H4 (cell line): ENCODE measurements at places on chromosomes 13 and 19.

DNA sequence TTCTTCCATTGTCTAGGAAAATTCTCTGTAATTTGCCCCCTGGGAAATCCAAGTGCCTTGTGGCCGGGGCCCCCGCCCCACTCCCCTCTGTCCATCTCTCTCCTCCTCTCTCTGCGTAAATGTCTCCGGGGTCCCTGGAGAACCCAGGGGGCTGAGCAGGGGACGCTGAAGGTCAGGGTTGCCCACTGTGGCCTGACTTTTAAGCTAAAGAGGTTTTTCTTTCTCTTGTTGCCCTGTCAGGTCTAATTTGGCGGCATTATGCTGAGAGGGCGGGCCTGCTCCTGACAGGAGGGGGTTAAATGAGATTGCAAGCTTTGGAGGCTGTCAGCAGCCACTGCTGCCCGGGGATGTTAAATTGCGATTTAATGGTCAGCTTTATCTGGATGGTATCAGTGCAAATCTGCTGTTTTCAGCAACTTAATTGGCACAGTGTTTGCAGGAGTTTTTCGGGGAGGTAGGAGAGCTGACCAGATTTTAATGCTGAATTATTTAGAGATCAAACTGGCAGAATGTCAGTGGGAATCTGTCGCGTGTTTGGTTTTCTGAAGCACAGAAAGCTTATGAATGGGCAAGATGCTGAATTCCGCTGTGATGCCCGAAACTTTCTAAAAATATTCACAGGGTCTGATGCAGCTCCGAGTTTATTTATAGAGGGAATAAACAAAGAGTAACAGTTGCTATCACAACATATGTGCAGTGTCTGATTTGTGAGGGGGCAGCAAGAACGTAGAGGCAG lies 93.2 kb upstream of the SOX1 start:
- DNase-seq = no peak

- DNase-seq = peak; percentile 33
Observed at GRCh38 chr13:40190641-40191100, 475.8 kb downstream of the FOXO1 start.

DNA sequence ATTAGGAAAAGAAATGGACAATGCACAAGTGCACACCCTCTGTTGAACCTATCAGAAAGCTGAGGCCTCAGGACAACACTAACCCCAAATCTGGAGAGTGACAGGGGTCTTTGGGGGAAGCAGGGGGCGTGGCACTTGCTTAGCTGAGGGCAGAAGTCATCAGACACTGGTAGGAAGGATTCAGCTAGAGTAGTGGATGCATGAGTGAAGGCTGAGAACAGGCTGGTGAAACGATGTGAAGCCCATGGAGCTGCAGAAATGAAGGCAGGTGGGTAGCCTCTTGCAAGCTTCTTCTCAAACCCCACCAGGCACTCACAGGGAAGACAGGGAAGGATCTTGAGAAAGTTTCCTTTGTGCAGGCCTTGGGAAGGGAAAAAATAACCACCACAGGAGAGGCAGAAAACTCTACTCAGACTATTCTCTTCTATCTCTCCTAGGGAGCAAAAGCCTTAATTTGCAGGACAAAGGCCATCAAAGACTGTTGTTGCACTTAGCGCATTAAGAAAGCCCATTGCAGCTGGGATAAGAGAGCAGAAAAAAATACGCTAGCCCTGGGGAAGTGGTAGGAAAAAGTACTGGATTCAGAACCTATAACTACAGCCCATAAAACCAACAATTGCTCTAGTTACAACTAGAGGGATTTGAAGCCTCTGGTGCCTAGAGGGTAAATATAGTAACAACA lies 193.3 kb upstream of the ZNF536 start:
- no peak for DNase-seq

- no peak for DNase-seq
Observed at GRCh38 chr19:46294494-46294893, 2.3 kb upstream of the HIF3A start.

- DNase-seq = no peak
Observed at GRCh38 chr13:32087955-32088747, 56.6 kb downstream of the FRY start.

DNA sequence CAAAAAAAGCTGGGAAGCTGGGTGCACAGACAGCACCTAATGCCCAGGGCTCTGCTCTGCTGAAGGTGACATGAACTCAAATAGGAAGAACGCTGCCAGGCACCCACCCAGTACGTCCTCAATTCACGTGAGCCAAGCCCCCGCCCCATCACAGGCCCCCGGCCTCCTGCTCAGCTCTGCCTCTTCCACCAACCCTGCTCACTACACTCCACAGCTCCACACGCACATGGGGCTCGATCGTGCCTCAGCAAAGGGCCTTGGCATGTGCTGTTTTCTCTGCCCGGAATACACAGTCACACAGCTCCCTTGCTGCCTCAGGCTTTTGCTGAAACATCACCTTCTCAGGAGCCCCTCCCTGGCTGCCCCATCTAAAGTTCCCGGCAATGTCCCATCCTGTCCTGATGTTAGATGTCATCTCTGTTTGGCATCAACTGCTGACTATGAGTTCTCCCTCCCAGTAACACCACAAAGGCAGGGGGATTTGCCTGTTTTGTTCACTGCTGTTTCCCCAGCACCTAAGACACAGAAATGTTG lies 2.3 kb downstream of the ATP13A1 start:
- no peak for DNase-seq

DNA sequence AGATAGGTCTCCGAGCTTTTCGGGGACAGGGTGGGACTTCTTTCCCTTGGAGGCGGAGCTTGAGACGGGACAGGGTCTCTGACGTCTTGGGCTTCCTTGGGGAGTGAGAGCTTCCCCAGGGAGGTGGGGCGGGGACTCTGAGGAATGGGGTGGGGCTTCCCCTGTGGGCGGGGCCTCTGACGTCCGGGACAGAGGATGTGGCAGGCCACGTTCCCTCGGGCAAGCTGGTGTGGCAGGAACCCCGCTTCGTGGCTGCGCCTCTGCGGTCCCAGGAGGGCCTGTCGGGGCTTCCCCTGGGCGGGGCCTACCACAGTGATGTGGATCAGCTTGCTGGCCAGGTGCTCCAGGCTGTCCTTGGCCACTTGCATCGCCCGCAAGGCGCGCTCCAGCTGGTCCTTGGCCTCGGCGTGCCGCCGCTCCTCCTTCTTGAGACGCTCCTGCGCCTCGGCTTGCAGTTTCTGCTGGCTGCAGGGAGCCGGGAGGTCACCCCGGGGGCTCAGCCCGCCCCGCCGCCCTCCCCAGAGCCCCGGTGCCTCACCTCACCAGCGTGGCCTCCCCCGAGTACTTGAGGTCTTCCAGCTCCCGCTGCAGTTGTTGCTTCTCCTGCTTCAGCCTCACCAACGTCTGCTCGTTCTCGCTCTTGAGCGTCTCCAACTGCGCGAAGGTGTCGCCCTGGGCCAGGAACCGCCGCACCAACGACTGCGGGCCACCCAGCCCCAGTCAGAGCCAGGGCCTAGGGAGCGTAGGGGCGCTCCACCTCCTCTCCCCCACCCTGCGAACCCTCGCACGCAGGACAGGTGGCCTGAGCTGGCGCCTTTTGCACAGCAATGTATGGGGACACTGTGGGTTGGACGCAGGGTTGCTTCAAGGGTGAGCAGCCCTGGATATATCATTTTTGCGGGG lies 3.3 kb upstream of the RGL3 start:
- no peak for DNase-seq

- peak; percentile 2 for DNase-seq
Observed at GRCh38 chr19:11506101-11506555, 489 bp upstream of the ZNF653 start.

DNA sequence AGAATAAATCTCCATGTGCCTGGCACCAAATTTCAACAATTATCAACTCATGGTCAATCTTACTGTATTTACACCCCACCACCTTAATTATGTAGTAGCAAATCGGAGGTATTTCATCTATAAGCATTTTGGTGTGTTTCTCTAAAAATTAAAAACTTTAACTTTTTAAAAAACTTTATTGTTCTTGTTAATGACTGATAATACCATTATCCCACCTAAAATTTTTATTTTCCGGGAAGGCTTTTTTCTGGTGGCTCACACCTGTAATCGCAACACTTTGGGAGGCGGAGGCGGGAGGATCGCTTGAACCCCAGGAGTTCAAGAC lies 453 bp upstream of the PDCD2L start:
- no peak for DNase-seq

DNA sequence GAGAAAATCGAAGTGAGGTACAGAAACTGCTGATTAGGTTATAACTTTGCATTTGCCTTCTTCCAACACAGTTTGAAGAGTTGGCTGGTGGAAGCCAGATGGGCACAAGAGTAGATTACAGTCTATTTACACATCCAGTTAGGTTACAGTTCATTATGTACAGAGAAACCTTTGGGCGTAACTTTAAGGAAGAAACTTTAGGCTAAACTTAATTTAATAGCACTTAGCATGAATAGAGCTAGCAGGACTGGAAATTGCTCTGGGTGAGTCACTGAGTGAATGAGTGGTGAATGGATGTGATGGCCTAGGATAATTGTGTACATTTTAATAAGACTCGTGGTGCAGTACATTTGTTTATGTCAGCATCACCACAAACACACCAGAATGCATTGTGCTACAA lies 62.9 kb upstream of the KLHL1 start:
- peak; percentile 16 for DNase-seq

GRCh38 chr13:104085611-104086010 lies 1019.4 kb upstream of the SLC10A2 start:
- peak; percentile 70 for DNase-seq

GRCh38 chr13:31504918-31505317 lies 234.4 kb upstream of the RXFP2 start:
- DNase-seq = no peak

DNA sequence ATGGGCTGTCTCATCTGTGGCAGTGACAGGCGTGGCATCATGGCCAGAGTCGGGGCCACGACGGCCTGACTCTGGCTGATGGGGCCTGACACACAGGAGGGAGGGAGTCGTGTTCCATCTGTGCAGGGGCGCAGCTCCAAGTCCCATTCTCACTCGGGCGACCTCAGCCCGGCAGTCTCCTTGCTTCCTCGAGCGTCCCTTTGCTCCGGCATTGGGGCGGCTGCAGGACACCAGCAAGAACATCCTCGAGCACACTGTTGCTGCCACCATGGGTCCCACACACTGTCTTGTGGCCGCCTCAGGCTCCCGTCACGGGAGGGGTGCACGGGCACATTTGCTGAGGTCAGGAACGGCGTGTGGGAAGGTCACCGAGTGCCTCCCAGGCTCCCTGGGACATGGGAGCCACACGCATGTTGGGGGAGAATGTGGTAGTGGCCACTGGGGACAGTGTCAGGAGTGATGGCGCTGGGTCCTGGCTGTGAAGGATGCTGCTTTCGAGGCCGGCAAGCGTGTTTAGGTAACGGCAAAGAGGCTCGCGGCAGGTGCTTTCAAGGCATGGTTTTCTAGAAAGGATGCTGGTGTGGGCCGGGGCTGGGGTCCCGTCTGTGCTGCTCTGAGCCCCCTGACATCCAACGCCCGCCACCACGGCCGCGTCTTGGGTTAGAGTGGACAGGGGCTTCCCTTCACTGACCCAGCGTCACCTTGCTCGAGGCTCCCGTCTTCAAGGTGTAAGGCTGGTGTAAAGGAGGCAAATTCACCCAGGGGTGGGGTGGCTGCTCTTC lies 3.4 kb downstream of the IZUMO4 start:
- DNase-seq = no peak

DNA sequence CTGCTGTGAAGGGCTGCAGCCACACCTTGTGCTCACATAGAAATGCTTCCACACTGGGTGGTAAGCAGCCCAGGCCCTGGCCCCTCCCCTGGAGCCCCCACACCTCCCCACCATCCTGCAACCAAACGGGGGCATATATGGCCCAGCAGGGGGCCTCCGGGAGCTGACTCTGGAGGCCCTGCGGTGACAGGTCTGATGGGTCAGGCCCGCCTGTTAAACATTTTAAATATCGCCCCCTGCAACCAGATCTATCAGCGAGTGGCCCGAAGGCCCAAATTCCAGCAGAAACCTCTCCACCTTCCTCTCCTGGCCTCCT lies 48.0 kb upstream of the KATNAL1 start:
- DNase-seq = no peak

- DNase-seq = no peak
Observed at GRCh38 chr13:50527188-50527587, 316.3 kb downstream of the DLEU7 start.

GRCh38 chr13:40933508-40934204 lies 85.5 kb downstream of the ELF1 start:
- DNase-seq = no peak

GRCh38 chr13:53873558-53873957 lies 844.9 kb downstream of the OLFM4 start:
- DNase-seq = no peak

DNA sequence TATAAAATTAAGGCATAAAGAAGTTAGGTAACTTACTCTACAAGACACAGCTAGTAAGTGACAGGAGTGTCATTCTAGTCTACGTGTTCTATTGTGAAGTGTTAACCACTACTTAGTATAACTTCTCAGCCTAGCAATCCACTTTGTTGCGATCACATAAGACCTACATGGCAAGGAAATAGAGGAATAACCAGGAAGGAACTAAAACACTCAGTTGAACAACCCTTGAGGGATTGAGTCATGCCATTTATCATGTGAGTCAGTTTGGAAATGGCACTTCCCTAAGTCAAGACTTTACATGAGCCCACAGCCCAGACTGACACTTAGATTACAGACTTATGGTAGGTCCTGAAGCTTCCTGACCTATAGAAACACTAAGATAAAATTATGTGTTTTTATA lies 279.5 kb upstream of the PCDH20 start:
- no peak for DNase-seq

DNA sequence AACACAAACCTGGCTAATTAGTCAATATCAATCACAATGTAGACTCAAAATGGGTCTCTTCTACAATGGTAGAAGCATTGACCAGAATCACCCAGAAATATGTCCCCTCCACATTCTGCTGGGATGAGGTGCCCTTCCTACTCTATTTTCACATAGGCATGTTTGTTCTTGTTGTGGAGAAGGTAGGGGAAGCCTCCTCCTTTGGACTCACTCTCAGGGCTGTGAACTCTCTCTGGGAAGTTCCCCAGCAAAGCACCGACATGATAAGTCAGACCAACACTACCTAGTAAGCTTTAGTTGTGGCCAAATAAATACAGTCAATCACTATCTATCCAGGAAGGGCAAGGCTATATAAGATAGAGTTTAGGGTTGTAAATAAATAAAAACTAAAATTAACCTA lies 194.5 kb upstream of the UBL3 start:
- DNase-seq = no peak

GRCh38 chr19:31436121-31436776 lies 87.0 kb upstream of the TSHZ3 start:
- no peak for DNase-seq

DNA sequence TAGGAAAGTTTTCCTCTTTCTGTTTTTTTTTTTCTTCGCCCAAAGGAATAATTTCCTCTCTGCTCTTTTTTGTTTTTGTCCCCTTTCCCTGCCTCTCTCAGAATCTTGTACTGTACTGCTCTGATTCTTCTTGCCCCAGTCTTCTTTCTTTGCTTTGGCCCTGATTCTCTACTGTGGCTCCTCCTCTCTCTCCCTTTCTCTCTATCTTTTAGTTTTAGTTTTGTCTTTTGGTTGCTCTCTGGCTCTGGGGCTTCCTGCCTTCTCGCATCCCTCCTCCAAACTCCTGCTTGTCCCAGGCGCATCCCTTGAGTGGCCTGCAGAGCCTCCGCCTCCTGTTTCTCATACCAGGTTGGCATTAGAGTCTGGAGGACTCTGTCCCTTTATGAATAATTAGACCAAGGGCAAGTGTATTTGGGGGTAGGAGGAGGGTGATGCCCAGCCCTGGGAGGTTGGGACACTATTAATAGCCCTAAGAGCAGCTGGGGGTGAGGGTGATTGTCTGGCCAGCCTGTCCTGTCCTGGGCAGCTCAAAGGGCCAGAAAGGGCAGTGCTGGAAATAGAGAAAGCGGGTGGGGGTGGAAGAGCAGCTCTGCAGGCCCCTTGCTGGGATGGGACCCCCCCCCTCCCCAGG lies 39.1 kb downstream of the LYL1 start:
- DNase-seq = no peak
